Mucosa of gallbladder (tissue), 1 donor: ENCODE measurements at places on chromosomes 6 and 20.

DNA sequence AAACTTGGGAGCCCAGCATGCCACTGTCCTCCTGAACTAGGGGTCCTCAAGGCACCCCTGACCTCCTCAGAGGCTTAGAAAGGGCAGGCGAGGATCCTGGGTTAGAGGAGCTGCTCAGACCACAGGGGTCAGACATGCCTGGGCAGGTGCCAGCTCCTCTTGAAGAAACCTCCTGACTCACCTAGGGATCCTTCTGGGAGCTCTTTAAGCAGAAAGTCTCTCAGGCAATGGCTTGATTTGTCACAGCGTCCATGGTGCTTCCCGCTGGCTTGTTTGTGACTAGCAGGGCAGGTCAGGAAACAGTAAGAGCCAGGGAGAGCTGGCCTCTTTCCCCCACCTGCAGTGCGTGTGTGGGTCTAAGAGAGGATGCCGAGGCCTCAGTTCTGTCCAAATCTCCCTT lies 174.5 kb upstream of the SNX9 start:
- no peak for DNase-seq

- no peak for DNase-seq
Observed at GRCh38 chr6:18445228-18445627, 58.1 kb downstream of the RNF144B start.

GRCh38 chr6:161214722-161215121 lies 59.1 kb downstream of the AGPAT4 start:
- no peak for DNase-seq

DNA sequence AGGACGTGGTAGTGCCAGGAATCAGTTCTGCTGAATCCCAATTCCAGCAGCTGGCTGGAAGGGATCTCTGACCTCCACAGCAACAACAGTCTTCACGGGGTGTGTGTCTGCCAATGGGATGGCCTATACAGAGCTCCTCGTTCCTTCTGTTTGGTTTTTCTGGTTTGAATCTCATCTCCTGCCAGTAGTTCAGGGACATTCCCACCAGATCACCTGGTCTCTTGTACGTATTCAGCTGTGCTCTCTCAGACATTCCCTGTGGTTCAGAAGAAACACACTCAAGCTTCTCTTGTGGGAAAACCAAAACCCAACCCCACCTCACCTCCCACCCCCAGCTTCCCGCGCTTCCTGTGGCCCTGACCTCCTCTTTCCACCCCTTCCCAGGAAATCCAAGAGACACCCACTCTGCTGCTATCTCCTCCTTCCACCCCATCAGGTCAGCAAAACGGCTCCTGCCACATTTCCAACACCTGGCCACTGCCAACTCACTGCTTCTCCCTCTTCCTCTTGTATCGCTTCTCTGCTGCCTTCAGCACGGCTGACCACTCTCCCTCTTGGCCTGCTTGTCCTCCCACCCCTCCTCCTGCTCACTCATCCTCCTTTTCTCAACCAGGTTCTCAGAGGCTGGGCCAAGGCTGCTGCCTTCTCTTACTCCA lies 63.3 kb upstream of the PTGIS start:
- DNase-seq = no peak

DNA sequence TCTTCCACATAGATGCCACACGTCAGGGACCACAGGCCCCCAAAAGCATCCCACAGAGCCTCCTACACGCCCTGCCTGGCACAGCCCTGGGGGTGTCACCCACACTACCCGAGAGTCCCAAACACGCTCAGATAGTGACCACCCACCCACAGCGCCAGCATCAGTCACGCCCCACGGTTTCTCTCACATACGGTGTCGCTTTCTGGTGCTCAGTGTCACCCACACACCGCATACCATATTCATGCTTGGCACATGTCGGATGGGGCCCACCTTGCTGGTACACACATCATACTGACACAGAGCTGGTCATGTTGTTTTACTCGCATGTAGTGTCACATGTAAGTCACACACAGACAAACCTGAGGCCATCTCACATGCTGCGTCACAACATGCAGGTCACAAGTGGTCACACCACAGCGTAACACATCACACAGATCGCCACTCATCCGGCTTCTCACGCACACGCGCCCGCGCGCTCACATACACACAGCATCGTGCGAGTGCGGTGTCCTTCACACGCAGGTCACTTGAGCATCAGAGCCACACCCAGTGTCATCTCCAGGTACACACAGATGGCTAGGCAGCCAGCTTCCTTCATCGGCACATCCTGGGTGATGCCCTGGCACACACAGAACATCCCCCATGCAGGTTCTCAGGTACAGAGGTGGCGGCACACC lies 3.4 kb downstream of the TEAD3 start:
- DNase-seq = no peak

DNA sequence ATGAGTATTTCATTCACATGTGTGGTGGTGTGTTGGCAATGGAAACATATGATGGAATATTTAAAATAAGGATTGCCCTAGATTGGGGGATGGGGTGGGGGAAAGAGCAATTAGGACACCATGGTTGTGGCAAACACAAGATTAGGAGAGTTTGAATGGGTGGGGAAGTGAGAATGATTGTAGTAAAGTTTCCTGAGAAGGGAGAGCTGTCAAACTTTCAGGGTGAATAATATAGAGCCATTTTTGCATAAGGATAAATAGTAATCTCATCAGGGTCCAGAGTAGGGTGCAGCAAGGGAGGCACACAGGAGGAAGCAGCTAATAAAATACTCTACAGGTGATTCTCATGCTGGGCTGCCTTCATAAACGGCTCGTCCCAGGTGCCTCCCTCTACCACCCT lies 294.9 kb upstream of the MARCKS start:
- no peak for DNase-seq

GRCh38 chr20:35240811-35241293 lies 14.4 kb downstream of the MMP24 start:
- no peak for DNase-seq

DNA sequence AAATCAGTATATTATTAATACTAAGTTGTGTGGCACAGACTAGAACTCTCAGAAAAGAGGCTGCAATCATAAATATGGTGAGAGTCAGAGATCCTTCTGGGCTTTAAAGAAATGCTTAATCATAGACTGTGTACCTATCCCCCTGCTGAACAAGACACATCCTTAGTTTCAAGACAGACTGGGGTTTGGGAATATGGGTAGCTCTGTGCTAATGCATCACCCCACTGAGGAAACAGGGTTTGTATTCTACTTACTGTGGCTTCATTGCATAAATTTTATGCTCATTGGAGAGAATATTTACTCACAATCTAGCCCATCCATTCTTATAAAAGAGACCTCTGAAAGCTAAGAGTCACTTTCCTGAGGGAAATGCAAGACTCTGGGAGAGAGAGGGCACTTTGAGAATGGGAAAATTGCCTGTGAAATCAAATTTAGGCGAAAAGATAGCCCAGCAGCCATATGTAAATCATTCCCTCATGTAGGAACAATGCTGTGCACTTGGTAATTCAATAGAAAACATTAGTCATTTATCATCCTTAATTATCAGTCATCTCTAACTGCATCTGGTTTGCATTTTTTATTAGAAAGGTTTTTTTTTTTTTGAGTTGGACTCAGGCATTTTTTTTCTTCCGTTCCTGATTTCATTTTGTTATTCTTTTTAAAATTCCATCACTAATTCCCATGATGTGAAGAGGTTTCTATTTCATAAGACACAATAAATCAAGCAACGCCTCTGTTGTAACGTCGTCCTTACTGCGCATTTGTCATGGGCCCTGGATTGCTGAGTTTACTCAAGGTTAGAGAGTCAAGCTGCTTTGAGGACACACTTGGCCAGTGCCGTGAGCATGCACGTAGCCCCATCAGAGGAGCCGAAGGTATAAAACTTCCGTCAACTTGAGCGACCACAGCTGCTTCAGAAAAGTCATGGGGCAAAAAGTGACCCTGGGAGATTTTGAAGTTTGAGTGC lies 91.8 kb downstream of the TRMT11 start:
- DNase-seq = no peak

GRCh38 chr6:138032571-138032970 lies 74.6 kb downstream of the PERP start:
- DNase-seq = no peak

DNA sequence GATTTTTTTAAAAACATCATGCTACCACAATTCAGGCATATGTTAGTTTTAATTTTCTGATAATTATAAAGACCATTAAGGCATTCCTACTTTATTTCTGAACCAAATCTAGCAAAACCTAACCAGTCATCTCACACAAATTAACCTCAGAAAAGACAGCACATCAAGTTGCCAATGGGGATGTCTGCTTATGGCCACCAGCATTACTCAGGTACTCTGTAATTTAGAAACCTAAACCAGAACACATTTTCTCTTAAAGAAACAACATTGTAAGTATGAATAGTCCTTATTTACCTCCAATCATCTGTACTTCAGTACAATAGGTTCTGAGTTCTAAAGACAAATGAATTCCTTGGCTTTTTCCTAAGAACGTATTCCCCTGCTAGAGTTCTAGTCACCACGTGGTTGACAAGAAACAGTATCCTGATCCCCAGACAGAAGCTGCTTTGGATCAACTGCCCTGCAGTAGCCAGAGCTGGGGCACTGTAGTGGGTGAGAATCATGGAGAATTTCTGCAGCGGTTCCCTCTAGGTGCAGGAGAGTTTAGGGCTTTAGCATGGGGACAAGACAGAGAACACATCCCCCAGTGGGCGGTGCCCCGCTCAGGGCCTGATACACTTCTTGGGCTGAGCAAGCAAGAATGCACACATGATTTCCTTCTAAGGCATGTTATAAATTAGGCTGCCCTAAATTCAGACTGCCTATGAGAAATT lies 15.4 kb downstream of the GCLC start:
- no peak for DNase-seq

- peak; percentile 77 for DNase-seq
Observed at GRCh38 chr6:105794239-105794638, 291.9 kb upstream of the PRDM1 start.

GRCh38 chr6:5130135-5130866 lies 45.2 kb downstream of the PPP1R3G start:
- DNase-seq = no peak

DNA sequence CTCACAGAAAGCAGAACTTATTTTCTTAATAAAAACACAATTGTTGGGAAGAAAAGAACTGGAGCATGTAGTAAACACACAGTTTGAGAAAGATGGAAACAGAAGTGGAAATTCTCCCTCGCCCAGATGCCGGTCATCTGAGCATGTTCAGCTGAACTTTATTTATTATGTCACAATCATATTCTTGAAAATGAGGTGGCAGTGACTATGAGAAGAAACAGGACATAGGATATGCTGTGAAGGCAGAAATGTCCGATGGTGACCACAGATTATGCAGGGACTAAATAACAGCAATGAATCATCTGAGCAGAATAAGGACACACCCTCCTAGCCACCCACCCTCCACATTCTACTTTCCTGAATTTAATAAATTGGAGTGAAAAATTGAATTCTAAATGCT lies 425.3 kb upstream of the NOX3 start:
- DNase-seq = no peak
